ENCODE measurements at places on chromosomes 3 and 15.

DNA sequence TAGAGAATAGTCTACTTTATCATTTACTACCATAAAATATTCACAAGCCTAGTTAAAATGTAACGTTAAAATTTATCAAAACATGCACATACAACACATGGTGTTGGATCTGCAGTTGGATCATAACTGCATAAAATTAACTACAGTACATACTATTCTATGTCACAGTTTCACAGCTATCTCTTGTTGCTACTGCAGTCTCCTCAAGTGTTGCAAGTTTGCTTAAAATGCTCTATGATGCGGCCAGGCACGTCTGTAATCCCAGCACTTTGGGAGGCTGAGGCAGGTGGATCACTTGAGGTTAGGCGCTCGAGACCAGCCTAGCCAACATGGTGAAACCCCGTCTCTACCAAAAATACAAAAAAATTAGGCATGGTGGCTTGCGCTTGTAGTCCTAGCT lies 10.3 kb downstream of the PPP1R2 start:
- no peak overlapping the region for H3K4me3 ChIP-seq
- no peaks in the 10 kb centered on the region for H3K4me1 ChIP-seq
- DNase-seq, result no peak
- H3K27ac ChIP-seq, result no peak overlapping the region
- no peaks in the 10 kb centered on the region for H3K27me3 ChIP-seq

DNA sequence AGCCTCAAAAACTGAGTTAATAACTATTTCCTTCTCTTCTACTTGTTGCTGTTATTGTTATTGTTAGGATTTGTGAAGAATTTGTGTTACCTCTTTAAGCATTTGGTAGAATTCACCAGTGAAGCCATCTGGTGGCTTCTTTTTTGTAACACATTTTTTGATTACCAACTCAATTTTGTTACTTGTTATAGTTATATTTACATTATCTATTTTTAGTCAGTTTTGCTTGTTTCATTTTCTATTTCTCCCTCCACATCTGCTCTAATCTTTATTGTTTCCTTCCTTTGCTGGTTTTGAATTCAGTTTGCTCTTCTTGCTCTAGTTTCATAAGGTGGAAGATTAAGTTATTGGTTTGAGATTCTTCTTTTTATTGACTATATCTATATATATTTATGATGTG lies 3.7 kb upstream of the SLC9C1 start:
- no peak overlapping the region for H3K27ac ChIP-seq
- H3K27me3 ChIP-seq, result no peaks in the 10 kb centered on the region
- peaks cover 2% of the 10 kb centered on the region for H3K4me1 ChIP-seq
- no peaks in the 10 kb centered on the region for H3K36me3 ChIP-seq
- no peak for DNase-seq
- no peak overlapping the region for H3K4me3 ChIP-seq

DNA sequence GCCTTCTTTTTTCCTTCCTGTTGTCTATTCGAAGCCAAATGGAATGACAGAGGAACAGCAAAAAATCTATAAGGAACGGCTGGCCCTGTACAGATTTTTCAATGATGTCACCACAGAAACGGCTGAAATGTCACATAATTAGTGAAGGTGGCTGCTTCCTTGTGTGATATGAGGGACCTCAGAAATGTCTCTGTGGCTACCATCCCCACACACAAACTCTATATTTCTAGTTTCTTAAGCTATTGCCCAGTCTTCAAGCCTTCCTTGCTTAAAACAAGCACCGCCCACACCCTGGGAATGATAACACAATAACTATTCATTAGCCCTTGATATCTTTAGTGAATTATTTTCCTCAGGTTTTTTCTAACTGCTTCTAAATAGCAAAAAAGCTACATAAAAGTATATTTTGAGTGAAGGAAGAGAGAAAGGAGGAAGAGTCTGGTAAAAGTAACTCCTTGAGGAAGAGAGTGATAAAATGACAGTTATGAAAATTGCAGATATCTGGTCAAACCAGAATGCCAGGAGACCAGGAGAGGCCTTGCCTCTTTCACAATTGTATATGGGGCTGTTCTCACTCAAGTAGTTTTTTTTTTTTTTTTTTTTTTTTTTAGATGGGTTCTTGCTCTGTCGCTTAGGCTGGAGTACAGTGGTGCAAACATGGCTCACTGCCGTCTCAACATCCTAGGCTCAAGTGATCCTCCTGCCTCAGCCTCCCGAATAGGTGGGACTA lies 38.7 kb downstream of the FMN1 start:
- no peaks in the 10 kb centered on the region for H3K36me3 ChIP-seq
- DNase-seq, result no peak
- H3K27me3 ChIP-seq, result no peaks in the 10 kb centered on the region
- no peak overlapping the region for H3K27ac ChIP-seq

DNA sequence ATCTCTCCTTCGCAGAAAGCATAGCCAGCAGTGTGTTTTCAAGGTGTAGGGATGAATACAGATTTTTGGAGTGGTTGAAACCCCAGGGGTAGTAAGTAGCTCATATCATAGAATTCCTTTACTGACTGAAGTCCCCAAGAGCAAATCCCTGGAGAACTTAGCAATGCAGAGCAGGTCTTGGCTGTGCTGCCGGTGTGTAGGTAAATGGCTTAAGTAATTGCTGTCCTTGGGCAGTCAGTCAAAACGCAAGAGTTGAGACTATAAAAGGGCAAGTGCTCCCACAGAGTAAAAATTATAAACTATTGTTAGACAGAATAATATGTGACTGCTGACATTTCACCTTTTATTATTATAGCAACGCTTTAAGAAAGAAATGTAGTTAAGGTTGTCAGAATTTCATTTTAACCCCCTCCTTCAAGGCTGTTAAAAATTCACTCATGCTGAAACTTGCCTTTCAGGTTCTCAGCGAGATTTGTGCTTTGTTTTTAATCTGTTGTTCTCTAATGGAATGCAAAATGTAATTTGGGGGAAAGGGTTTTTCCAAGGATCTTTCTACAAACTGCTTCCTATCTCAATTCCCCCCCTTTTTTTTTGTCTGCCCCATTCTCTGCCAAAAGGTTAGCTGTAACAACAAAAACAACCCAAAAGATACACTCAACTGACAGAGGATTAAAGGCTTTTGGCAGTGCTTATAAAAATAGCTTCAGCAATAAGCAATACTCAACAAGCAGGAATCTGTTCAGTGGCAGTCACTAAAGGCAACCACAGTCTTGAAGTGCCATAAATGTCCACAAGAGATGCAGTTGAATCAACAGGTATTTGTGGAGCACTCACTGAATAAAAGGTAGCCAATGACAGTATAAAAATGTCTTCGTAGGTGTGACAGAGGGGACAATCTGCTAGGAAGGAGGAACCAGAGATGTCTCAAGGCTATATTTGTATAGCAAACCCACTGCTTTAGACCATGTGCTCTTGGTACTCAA lies 105.3 kb downstream of the THRB start:
- peak; percentile 32 for DNase-seq
- peaks cover 10% of the 10 kb centered on the region for H3K4me1 ChIP-seq
- no peak overlapping the region for H3K27ac ChIP-seq
- no peak overlapping the region for H3K4me3 ChIP-seq
- no peaks in the 10 kb centered on the region for H3K36me3 ChIP-seq
- H3K27me3 ChIP-seq, result no peaks in the 10 kb centered on the region

GRCh38 chr3:30632065-30632464 lies 25.7 kb downstream of the TGFBR2 start:
- peaks cover 2% of the 10 kb centered on the region for H3K36me3 ChIP-seq
- peak; percentile 34 for DNase-seq
- no peak overlapping the region for H3K27ac ChIP-seq
- H3K4me1 ChIP-seq, result peaks cover 9% of the 10 kb centered on the region
- no peaks in the 10 kb centered on the region for H3K27me3 ChIP-seq
- no peak overlapping the region for H3K4me3 ChIP-seq

GRCh38 chr3:105867712-105868430 lies 941 bp downstream of the CBLB start:
- H3K36me3 ChIP-seq, result peaks cover 4% of the 10 kb centered on the region
- peak overlapping the region; percentile 86 for H3K4me3 ChIP-seq
- peak overlapping the region; percentile 98 for H3K27ac ChIP-seq
- no peaks in the 10 kb centered on the region for H3K27me3 ChIP-seq
- peak; percentile 61 for DNase-seq

GRCh38 chr3:65551945-65552344 lies 486.8 kb downstream of the MAGI1 start:
- H3K4me1 ChIP-seq, result peaks cover 9% of the 10 kb centered on the region
- DNase-seq, result no peak
- H3K36me3 ChIP-seq, result no peaks in the 10 kb centered on the region
- H3K27ac ChIP-seq, result no peak overlapping the region
- peaks cover 4% of the 10 kb centered on the region for H3K27me3 ChIP-seq

GRCh38 chr3:189507856-189508255 lies 123.3 kb upstream of the TP63 start:
- H3K27ac ChIP-seq, result no peak overlapping the region
- no peaks in the 10 kb centered on the region for H3K36me3 ChIP-seq
- H3K4me3 ChIP-seq, result no peak overlapping the region
- H3K27me3 ChIP-seq, result no peaks in the 10 kb centered on the region
- no peaks in the 10 kb centered on the region for H3K4me1 ChIP-seq

- no peak overlapping the region for H3K27ac ChIP-seq
- no peak overlapping the region for H3K4me3 ChIP-seq
- H3K27me3 ChIP-seq, result no peaks in the 10 kb centered on the region
- H3K4me1 ChIP-seq, result peaks cover 2% of the 10 kb centered on the region
- no peak for DNase-seq
Observed at GRCh38 chr3:4907643-4908432, 71.4 kb upstream of the BHLHE40 start.

DNA sequence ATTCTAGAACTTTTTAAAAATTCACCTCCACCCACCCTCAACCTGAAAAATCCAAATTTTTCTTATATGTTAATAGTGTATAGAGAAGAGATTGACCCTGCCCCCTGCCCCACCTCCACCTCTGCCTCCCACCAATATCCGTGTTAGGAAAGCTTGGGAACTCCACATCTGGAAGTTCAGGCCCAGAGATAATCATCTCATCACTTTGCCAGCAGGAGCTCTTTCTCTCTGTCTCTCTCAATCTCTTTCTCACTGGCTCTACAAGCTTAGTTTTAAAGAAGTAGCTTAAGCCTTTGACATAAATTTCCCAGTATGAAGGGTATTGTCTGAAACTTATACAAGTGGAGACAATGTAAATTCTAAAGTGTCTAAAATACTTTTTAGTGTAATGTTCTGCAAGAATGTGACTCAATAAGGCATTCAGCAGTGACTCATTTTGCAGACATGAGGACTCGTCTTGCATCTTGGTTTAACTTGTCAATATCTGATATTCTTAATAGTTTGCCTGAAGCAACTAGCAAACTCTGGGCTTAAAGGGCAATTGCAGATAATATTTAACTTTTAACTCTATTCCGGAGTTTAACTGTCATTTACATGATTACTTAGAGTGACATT lies 299.8 kb upstream of the EPHA3 start:
- DNase-seq, result no peak
- no peaks in the 10 kb centered on the region for H3K27me3 ChIP-seq
- H3K27ac ChIP-seq, result no peak overlapping the region
- H3K36me3 ChIP-seq, result no peaks in the 10 kb centered on the region

- no peak for DNase-seq
- H3K36me3 ChIP-seq, result no peaks in the 10 kb centered on the region
- no peak overlapping the region for H3K27ac ChIP-seq
Observed at GRCh38 chr3:115689928-115690327, 66.6 kb downstream of the GAP43 start.

GRCh38 chr3:66836363-66837152 lies 161.5 kb upstream of the KBTBD8 start:
- no peaks in the 10 kb centered on the region for H3K27me3 ChIP-seq
- H3K27ac ChIP-seq, result no peak overlapping the region
- H3K4me1 ChIP-seq, result peaks cover 5% of the 10 kb centered on the region
- no peak overlapping the region for H3K4me3 ChIP-seq
- peak; percentile 39 for DNase-seq
- H3K36me3 ChIP-seq, result no peaks in the 10 kb centered on the region

GRCh38 chr3:20561166-20561565 lies 375.2 kb upstream of the SGO1 start:
- DNase-seq, result no peak
- H3K27ac ChIP-seq, result no peak overlapping the region
- H3K4me3 ChIP-seq, result no peak overlapping the region
- H3K4me1 ChIP-seq, result no peaks in the 10 kb centered on the region
- no peaks in the 10 kb centered on the region for H3K36me3 ChIP-seq

- H3K27ac ChIP-seq, result no peak overlapping the region
- no peak overlapping the region for H3K4me3 ChIP-seq
- no peak for DNase-seq
- peaks cover 6% of the 10 kb centered on the region for H3K4me1 ChIP-seq
Observed at GRCh38 chr15:57195326-57195725, 181.0 kb upstream of the CGNL1 start.

DNA sequence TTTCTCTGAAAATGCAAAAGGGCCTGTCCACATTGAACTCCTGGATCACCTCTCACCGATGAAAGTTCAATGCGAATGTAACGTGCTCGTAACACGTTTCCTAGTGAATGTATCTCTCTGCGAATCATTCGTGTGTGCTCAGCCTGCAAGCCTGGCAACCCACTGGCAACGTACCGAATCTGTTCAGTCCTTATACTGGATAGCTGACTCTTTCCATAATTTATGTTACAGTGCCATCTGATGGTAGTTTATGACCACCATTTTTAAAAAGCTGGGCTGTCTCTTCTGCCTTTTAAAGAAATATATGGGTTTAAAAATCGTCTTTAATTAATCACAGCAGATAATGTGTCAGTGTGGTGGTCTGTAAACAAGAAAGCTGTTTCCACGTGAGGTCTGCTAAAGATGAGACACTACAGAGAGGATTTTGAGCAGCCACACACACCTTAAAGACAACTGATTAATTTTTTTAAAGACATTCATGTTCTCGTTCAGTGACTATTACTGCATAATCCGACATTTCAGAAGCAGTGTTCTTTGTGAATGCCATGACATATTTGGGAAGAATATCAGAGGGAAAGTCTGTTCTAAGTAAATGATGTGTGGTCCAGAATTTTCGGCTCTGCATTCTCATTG lies 69.4 kb upstream of the FOXP1 start:
- peak; percentile 81 for DNase-seq
- no peaks in the 10 kb centered on the region for H3K27me3 ChIP-seq
- H3K27ac ChIP-seq, result no peak overlapping the region
- no peak overlapping the region for H3K4me3 ChIP-seq
- no peaks in the 10 kb centered on the region for H3K36me3 ChIP-seq

GRCh38 chr3:127590282-127590592 lies 296 bp downstream of the TPRA1 start:
- H3K27ac ChIP-seq, result peak overlapping the region; percentile 93
- peaks cover 14% of the 10 kb centered on the region for H3K36me3 ChIP-seq
- H3K4me3 ChIP-seq, result peak overlapping the region; percentile 68
- DNase-seq, result no peak
- H3K27me3 ChIP-seq, result no peaks in the 10 kb centered on the region

- DNase-seq, result peak; percentile 33
- H3K27me3 ChIP-seq, result peaks cover 3% of the 10 kb centered on the region
- no peak overlapping the region for H3K27ac ChIP-seq
- H3K36me3 ChIP-seq, result no peaks in the 10 kb centered on the region
Observed at GRCh38 chr3:10845001-10845761, 29.2 kb downstream of the SLC6A11 start.

GRCh38 chr3:77915336-77915735 lies 875.4 kb downstream of the ROBO2 start:
- no peaks in the 10 kb centered on the region for H3K36me3 ChIP-seq
- no peaks in the 10 kb centered on the region for H3K4me1 ChIP-seq
- no peak for DNase-seq
- no peak overlapping the region for H3K4me3 ChIP-seq
- no peak overlapping the region for H3K27ac ChIP-seq
- H3K27me3 ChIP-seq, result no peaks in the 10 kb centered on the region

Measured in muscle of leg (tissue), 16 donors.